Naive thymus-derived CD4-positive, alpha-beta T cell (primary cell): ENCODE measurements at places on chromosomes 3 and 15.

GRCh38 chr3:70871909-70872656 lies 559.6 kb upstream of the MDFIC2 start:
- no peak for DNase-seq

GRCh38 chr3:71693641-71694040 lies 31.6 kb downstream of the EIF4E3 start:
- no peak for DNase-seq

GRCh38 chr3:124512881-124513609 lies 217.2 kb upstream of the UMPS start:
- no peak for DNase-seq

DNA sequence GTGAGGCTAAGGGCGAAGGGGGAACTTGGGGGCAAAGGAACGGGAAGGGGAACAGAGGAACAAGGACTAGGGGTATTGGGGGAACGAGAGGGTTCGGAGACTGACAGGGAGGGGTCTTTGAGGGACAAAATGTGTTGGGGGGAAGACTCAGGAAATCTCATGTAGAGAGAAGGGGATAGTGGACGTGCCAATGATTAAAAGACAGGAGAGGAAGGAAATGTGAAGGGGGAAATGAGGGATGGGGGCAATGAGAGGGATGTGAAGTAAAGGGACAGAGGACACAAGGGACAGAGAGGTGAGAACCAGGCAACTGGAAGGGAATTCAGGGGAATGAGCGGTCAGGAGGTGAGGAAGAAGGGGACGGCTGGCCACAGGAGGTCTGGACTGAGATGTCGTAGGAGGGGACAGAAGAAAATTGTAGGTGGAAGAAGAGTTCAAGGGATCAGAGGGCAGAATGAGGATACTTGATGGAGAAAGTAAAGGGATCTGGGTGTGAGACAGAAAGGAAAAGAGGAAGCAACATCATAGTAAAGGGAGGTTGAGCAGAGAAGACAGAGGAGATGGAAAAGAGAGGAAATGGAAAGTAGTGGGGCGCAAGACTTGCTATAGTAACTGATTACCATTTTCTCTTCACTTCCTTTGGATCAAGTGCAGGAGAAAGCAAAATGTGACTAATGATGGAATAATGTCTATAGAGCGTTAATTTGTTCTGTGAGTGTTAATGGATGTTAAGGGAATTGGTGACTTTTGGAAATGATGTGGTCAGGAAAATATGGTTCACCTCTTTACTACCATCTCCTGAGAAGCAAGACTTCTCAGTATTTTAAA lies 749 bp downstream of the RAB8B start:
- no peak for DNase-seq

GRCh38 chr3:43094381-43094780 lies 11.5 kb downstream of the POMGNT2 start:
- no peak for DNase-seq

GRCh38 chr3:184505076-184505878 lies 56.3 kb upstream of the EPHB3 start:
- DNase-seq = no peak

DNA sequence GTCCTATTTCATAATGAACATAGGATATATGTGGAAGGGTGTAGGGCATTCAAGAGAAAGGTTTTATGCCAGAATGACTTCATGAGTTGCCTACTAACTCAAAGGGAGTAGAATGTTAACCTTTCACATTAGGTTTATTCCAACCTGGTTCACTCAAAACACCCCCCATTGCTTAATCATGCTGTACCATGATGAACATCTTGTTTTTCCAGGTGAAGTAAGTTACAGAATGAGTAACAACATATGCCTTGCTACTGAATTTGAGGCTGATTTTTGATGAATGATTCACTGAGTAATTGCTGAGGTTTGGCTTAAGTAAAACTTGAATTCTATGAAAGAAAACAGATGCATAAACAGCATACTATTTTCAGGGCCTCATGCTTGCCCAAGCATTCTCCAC lies 5.9 kb upstream of the CLDN16 start:
- no peak for DNase-seq

GRCh38 chr3:67083277-67083676 lies 85.2 kb downstream of the KBTBD8 start:
- peak; percentile 75 for DNase-seq

DNA sequence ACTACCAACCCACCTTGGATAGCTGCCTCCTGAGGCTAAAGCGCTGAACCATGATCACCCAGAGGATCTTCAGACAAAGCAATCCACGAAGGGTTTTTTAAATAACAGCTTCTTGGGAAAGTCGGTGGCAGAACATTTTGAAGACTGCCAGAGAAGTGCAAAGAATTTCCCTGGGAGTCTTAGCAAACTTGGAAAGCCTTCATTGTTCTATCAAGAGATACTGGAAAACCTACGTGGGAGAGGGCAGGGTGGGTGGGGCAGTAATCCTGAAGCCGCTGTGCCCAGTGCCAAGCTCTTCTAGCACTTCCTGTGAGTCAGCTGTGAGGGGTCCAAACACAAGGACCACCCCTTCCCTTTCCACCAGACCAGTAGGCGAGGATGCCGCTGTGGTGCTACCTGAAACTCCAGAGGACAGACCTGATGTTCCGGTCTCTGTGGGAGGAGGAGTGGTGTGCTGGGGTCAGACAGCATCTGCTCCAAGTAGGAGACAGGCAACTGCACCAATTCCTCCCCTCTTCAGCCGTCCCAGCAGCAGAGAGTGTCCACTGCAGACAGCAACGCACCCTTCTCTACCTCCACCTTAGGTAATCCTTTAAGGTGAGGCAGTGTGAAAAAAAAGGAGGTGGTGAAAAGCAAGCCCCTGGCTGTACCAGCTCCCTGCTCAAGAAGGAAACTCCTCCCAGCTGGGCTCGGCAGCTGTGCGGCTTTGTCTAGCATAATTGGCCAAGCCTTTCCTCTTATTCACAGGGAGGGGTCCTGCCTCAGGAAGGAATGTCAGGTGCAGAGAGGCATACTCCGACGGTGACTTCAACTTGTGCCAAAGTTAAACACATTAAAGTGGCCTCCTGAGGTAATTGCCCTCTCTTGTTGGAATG lies 99.0 kb downstream of the TMCC1 start:
- no peak for DNase-seq

GRCh38 chr15:85336880-85337279 lies 43.5 kb upstream of the AKAP13 start:
- no peak for DNase-seq

DNA sequence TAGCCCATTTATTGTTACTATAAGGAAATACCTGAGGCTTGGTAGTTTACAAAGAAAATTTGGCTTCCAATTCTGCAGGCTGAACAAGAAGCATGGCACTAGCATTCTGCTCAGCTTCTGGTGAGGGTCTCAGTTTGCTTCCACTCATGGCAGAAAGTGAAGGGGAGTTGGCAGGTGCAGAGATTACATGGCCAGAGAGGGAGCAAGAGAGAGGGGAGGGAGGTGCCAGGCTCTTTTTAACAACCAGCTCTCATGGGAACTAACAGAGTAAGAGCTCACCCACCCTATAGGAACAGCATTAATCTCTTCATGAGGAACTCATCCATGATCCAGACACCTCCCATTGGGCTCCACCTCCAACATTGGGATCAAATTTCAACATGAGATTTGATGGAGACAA lies 437.9 kb downstream of the CHL1 start:
- no peak for DNase-seq

DNA sequence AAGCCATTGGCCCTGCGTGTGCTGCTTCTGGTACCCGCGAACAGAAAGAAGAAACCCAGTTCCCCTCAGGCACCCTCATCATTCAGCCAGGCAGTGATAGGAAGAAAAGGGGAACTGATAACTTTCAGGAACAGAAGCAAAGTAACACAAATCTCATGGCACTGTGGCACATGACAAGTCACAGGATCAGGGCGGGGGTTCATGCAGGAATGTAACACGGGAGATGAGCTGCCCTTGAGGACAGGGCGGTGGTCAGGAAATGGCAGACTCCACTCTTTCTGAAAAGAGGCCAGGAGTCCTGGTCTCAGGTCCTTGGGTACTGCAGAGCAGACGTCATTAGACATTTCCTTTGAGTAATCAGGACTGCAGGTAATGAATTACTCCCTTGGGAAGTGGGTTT lies 95.5 kb downstream of the CCNL1 start:
- DNase-seq = no peak

- no peak for DNase-seq
These were observed 119.1 kb downstream of the OPA1 start for GRCh38 chr3:193711964-193712598.

DNA sequence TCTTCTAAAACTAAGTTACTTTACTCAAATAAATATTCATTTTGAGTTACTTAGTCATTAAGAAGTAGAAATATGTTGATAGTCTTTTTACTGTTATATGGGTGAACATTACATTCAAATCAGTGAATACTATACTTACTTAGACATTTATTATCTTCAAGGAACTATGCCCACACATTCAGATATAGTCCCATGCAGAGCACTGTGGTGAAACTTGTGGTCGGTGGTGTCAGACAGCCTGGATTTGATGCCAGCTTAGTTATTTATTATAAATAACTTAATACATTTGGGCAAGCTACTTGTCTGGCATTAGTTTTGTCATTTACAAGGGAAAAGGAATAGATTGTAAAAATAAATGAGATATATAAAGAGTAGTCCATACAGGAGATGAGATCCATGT lies 149.5 kb downstream of the RAP2B start:
- DNase-seq = no peak

DNA sequence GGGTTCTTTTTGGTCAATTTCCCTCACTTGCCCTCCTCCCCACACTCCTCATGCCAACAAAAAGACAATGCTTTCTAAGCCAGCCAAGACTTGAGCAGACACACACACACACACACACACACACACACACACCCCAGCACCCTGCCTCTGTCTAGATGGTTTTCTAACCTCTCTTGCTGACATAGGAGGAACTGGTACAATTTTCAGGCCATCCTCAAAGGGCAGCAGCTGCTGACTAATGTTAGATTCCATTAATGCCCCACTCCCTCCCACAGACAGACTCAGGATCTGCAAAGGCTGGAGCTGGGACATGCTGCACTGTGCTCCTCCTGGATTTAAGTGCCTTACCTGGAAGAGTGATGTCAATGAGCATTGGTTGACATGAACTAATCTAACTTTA lies 438.4 kb downstream of the OCA2 start:
- no peak for DNase-seq
